ENCODE measurements at places on chromosomes 3 and 15. TPM values are rescaled to one million over a fixed set of nuclear protein-coding genes. Genes with fewer than 3 reads are reported as not detected.

DNA sequence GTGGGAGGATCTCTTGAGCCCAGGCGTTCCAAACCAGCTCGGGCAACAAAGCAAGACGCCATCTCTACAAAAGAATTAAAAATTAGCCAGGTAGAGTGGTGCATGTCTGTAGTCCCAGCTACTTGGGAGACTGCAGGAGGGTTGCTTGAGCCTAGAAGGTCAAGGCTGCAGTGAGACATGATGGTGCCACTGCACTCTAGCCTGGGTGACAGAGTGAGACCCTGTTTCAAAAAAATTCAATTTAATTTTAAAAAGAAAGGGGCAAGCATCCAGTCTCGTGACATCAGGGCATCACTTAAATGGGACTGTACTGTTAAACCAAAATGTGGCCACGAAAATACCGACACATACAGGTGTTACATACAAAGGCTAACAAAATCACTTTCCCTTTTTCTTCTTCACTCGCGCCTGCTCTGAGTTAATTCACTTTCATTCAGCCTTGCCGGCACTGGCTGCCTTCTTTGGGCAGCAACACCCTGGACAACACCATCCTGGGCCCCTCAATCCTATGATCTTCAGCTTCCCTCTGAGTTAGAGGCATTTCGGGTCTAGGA, 121.7 kb downstream of the LIPC start:
- DNase-seq: no peak

DNA sequence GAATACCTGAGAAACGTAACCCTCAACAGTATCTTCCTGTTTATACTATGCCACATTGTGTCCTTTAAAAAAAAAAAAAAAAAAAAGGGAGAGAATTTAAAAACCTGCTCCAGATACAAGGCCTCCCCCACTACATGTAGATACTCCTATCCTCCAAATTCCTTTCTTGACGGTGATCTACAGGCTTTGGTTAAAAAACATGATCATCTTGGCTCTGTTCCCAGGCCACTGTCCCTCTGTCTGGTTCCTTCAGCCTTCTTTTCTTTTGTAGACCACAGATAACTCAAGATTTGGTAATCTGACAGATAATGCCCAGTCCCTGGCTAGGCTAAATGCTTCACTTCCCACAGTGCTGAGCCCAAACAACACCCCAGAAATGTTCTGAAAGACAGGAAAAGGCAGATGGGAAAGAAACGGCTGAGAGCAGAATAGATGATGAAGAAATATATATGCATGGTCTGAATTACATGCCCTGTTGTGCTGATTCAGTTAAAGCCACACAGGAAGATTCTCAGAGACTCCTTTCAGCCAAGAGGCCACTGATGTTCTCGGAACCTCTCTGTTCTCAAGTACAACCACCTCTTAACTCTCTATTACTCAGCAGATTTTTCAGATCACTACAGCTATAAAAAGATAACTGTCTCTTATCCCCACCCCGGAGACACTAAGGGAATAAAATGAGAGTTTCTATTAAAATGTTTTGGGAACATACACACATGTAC, 48.3 kb downstream of the NPTN start:
- DNase-seq: no peak

DNA sequence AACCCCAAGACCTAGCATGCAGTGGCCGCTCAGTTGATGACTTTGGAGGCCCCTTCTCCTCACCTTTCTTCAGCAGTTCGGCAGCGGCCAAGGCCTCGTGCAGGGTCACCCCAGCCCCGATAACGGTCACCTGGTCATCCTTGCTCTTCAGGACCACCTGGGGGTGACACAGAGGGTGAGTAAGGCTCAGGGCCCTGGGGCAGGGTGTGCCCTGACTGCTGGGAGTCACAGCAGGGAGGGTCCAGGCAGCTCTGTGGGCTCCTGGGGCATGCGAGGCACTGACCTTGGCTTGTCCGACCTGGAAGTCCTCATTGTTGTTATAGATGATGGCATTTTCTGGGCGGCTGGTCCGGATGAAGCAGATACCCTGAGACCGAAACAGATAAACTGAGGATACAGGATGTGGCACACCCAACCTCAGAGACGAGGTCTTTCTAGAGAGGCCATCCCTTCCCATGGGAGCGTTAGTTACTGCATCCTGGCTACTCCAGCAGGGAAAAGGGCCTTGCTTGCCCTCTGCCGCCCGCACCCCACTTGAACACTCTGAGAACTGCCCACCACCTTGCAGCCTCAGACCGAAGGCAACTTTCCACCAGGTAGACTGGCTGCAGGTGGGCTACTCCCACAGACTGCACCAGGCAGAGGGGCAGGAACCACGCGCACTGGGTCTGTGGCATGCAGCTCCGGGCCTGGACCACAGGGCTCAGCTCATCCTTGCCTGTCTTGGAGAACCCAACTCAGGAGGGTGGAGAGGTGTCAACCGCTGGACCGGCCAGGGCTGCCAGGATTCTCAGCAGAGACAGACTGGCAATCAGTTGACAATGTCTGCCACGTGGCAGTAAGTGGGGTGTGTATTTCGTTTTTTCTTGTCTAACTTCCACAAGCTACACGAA, 27.6 kb downstream of the TKT start:
- DNase-seq: no peak

DNA sequence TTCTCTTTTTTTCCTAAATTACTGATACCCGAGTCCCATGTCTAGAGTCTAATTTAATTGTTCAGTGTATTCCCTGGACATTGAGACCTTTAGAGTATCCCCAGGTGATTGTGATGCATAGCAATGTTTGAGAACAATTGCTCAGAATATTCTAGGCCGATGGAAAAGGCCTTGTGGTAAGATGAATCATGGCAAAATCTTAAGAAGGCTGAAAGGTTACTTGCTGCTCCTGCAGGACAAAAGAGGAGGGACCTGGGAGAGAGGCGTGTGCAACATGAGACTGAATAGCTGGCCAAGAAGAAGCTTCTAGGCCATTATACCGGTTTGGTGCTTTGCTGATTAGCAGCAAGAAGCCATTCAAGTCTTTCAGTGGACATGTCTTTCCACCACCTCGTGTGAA, 256.6 kb downstream of the ROBO2 start:
- peak; percentile 23 for DNase-seq

DNA sequence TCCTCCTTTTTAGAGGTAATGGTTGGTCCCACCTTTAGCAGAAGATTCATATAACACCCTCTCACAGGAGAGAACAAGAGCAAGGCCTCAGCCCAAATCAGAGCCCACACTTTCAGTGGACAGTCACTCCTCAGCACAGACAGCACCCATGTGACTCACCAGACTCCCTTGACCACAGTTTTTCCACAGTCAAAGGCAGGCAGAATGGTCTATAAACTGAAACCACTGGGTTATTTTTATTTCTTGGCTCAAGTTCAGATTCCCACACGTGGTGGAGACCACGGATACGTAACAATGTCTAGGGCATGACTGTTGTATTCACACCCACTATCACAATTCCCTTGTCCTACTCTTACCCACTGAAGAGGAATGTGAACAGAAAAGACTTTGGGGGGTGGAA, 237.8 kb upstream of the UBE2E1 start:
- peak; percentile 95 for DNase-seq

DNA sequence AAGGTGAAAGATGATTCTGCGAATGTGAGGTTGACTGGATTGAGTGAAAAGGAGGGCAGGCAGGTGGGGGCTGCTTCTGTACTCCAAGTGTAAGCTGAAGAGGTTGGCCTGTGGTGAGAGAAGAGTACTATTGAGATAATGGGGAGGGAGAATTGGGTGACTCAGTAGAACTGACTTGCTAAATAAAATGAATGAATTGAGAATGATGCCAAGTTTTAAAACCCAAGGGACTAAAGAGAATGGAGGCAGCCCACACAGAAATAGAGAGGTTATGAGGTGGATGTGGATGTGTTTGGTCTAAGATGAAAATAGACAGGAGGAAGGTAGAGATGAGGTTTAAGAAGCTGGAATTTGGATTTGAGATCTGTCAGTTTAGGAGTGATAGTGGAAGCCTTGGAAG, 5.9 kb downstream of the MME start:
- DNase-seq: no peak

GRCh38 chr3:122132949-122133540, 50.4 kb upstream of the CASR start:
- no peak for DNase-seq

DNA sequence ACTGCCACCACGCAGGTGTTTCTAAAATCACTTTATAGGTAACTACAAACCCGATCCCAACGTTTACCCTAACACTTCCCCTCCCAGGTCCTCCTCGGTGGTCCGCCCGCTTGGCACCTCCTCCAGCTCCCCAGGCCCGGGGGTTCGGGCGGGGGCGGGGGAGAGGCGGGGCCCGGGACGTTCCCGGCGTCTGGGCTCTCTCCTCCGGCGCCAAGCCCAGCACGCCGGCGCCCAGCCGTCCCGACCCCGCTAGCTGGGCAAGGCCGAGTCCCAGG, 562 bp downstream of the CGGBP1 start:
- DNase-seq: no peak

- peak; percentile 72 for DNase-seq
Measured at GRCh38 chr3:151404316-151404715, 19.8 kb upstream of the P2RY12 start.

GRCh38 chr3:131730581-131730980, 227.8 kb upstream of the MRPL3 start:
- no peak for DNase-seq

Gene UROC1
- polyA plus RNA-seq: not detected

Gene ITIH3
- 1.3 TPM for polyA plus RNA-seq

Gene LMLN
- 3.3 TPM for polyA plus RNA-seq

Gene CFAP91
- not detected for polyA plus RNA-seq

Gene WDR49
- not detected for polyA plus RNA-seq

Gene CLDN11
- 318 TPM for polyA plus RNA-seq

Gene FOXB1
- not detected for polyA plus RNA-seq

Gene EPHA6
- not detected for polyA plus RNA-seq
